Urothelium cell line (cell line): ENCODE measurements at places on chromosomes 12 and 14.
A peak's percentile ranks its signal among the peaks of the same experiment; 100 is the strongest.

DNA sequence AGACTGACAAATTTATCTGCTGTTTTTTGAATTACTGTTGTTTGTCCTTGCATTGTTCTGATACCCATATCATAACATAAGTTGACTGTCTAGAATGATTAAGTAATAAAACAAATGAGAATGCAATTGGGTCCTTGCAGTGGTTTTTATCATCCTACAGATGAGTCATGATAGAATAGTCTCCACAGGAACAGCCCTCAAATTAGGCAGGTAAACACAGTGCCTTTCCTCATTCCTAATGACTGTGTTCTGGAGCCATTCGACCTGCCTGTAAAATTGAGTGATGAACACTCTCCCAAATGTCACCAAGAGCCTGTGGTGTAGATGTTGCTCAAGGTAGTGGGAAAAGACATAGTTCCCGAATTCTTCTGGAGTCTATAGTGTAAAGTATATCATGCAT, 12.3 kb downstream of the NKX2-8 start:
- DNase-seq, result no peak

DNA sequence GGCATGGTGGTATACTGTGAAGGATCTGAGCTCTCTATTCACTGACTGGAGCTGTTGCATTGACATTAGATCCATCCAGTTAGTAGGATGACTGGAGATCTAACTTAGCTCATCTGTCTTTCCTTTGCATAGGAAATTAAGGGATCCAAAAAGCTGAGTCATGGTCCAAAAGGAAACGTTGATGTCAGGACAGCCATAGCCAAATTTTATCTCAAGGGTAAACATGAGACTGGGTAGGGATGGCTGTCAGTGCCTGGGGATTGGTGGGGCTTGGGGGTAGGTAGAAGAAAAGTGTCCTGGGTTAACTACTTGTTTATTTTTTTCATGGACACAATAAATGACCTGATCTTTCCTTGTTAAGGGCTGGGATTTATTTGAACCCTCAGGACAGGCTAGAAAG, 4.6 kb downstream of the FAM177A1 start:
- no peak for DNase-seq

GRCh38 chr14:94330432-94330831, 7.3 kb upstream of the SERPINA6 start:
- no peak for DNase-seq

- DNase-seq, result peak; percentile 51
These were observed 15.5 kb upstream of the NTN4 start for GRCh38 chr12:95805864-95806671.

GRCh38 chr14:74601982-74602381, 10.1 kb downstream of the LTBP2 start:
- DNase-seq, result no peak

GRCh38 chr14:69695322-69696203, 71.4 kb upstream of the SRSF5 start:
- no peak for DNase-seq

GRCh38 chr12:69329669-69330428, 18.3 kb upstream of the LYZ start:
- DNase-seq, result no peak

DNA sequence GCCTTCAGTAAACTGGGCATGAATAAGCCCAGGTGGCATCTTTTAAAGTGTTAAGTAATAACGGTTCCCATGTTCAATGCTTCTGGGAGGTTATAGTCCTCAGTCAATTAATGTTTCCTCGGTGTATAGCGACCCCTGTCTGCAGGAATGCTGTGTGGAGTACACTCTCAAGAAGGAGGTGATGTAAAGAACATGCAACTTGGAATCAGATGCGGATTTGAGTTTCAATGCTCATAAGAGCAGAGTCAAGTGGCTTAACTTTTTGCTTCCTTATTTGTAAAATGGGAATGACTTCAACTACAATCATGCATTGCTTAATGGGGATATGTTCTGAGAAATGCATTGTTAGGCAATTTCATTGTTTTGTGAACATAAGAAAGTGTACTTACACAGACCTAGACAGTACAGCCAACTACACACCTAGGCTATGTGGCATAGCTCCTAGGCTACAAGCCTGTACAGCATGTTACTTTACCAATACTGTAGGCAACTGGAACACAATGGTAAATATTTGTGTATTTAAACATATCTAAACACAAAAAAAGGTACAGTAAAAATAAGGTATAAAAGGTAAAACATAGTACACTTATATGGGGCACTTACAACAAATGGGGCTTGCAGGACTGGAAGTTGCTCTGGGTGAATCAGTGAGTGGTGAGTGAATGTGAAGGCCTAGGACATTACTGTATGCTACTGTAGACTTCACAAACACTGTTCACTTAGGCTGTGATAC, 6.7 kb upstream of the MRPS35 start:
- peak; percentile 66 for DNase-seq

GRCh38 chr14:100780246-100780645, 45.7 kb upstream of the MEG3 start:
- DNase-seq, result no peak

GRCh38 chr12:104887452-104887851, 70.6 kb downstream of the SLC41A2 start:
- DNase-seq, result no peak
